ENCODE measurements at places on chromosomes 12 and 14.

DNA sequence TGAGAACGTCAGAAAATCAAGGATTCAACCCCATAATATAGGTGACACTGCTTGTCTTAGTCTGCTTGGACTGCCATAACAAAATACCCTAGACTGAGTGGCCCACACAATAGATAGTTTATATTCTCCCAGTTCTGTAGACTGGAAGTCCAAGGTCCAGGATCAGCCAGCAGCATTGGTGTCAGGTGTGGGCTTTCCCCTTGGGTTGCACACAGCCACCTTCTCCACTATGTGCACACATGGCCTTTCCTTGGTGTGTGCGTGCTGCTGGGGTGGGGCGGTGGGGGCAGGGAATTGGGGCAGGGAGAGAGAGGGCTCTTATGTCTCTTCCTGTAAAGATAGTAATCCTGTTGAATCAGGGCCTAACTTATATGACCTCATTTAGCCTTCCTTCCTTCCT lies 106.4 kb downstream of the SLC25A47 start:
- no peak for DNase-seq

DNA sequence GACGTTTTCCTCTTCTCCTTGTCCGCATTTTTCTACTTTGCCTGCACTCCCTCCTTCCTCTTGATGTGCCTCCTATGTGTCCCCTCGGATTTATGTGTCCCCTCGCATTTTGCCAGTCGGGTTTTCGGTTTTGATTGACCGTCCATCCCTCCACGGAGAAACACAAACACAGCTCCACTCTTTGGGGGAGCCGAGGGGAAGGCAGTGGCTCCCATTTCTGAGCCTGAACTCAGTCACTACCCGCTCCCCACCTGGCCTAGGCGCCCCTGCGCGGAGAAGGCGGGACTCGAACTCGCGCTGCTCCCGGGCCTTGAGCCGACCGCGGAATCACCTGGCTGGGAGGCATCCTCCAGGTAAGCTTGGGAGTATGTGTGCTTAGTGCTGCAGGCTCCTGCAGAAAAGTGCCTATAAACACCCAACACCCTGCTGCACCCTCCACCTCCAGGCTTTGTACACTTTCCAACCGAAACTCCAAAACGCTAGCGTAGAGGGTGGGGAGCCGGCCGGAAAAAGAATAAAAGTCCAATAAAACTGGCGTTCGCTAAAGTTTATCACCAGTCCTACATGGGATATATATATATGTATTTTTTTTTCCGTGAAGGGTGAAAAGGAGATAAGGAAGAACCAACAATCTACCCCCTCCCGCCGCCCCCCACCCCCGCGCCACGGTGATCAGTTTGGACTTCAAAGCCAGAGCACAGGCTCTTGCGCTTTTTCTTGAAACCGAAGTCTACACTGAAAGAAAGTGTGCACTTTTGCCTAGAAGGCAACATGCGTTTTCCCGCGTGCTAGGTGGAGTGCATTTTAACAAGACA lies 3.3 kb upstream of the CCND2 start:
- no peak for DNase-seq

DNA sequence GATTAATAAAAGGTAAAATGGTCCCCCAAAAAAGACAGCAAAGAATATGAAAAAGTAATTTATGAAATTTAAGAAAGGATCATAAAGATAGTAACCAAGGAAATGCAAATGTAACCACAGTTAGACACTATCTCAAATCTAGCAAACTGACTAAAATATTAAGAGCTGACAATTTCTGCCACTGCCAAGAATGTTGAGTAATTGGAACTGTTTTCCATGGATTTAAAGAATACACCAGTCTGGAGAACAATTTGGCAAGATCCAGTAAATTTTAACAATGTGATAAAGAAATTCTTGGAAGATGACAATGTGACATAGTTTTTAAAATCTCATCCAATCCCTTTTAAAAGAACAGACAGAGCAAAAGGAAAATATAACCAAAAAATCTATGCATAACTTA lies 798.0 kb upstream of the MGAT4C start:
- no peak for DNase-seq

- no peak for DNase-seq
Observed at GRCh38 chr14:79436335-79436734, 775.0 kb downstream of the DIO2 start.

GRCh38 chr12:130788515-130788914 lies 50.5 kb downstream of the STX2 start:
- no peak for DNase-seq

DNA sequence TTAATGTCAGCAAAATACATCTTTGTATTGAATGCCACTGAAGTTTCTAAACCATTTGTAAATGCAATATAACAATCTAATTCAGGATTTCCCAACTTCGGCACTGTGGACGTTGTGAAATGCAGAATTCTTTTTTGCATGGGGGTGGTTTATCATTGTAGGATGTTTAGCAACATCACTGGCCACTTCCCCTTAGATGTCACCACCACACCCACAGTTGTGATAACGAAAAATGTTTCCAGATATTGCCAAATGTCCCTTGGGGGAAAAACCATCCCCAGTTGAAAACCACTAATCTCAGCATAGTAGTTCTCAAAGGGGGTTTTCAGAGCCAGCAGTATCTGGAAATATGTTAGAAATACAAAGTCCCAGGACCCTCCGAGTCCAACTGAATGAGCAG lies 203.3 kb downstream of the NAV3 start:
- DNase-seq, result no peak

DNA sequence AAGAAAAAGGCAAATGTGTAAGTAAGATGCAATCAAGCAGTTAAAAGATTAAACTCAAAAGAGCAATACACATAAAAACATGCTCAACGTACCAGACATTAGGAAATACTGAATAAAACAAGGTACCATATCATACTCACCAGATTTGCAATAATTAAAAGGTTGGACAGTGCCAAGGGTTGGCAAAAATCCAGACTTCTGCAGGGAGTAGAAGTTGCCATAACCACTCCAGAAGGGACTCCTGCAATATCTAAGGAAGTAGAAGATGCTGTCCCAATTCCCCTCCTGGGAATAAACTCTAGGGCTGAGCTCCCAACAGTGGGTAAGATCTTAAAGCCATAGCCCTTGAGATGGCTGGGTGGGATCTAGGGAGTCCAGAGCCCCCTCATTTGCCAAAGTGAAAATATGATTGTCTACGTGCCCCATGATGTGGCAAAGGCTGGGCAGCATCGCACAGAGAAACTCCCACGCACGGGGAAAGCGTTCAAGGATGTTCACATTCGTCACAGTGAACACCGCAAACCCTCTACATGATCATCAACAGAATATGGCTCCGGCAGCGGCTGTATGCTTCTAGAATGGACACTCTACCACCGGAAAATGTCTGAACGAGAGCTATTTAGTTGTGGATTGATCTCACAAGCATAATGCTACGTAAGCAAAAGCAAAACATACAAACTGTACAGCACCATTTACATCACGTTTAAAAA lies 12.3 kb downstream of the KCTD10 start:
- DNase-seq, result no peak

GRCh38 chr14:36773136-36773540 lies 111.5 kb downstream of the PAX9 start:
- DNase-seq, result no peak
